ENCODE measurements at places on chromosomes 3 and 15.

GRCh38 chr15:99729920-99730319 lies 3.3 kb downstream of the LYSMD4 start:
- DNase-seq, result no peak

DNA sequence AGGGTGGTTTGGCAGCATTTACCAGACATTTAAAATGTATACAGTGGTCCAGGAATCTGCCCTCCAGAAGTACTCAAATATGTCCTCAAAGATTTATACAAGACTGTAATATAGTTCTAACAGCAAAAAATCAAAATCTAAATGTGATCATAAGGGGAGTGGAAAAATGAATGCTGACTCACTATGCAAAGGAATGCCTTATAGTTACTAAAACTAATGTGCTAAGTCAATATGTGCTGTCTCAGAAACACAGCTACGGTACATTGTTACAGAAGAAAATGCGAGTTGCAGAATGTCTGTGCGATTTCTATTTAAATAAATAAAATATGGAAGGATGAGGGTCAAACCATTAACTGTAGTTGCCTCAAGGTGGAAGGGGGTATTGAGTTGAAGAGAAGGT lies 230.1 kb upstream of the UBE2E1 start:
- DNase-seq, result no peak

DNA sequence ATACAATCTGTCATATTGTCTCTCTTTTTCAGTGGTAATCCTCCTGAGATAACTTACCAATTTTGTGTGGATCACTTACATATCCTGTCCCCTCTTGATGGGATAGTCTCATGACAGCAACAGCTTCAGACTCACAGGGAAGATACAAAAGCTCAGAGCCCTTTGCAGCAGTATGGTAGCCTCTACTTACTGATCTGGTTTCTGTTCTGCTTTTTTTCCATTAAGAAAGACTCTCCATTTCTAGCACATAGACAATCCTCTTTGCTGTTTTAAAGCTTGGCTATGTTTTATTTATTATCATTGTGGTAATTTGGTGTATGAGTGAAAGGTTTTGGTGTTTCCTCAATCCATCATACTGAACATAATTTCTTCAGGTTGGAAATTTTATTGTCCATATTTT lies 25.4 kb upstream of the SOX14 start:
- no peak for DNase-seq

- no peak for DNase-seq
Observed at GRCh38 chr3:67048067-67048714, 50.1 kb downstream of the KBTBD8 start.

- DNase-seq, result no peak
Observed at GRCh38 chr15:58558777-58559176, 127.0 kb downstream of the LIPC start.

DNA sequence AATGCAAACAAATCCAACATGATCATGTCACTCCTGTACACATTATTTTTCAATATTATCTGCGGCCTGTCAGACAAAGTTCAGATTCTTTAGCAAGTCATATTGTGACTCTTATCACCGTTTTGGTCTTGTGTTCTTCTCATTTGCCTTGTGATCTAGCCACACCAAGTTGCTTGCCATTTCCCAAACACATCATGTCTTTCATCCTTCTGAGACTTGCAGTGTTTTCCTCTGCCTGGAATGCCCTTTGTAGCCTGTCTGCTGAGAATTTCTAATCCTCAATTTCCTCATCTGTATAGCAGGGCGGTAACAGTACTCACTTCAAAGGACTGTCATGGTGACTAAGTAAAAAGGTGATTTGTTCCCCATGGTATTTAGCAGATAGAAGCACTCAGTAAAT lies 135.0 kb downstream of the GREM1 start:
- DNase-seq, result no peak

- no peak for DNase-seq
Observed at GRCh38 chr3:37991823-37992222, 1.2 kb downstream of the VILL start.

GRCh38 chr3:151075869-151076562 lies 9.4 kb upstream of the MED12L start:
- no peak for DNase-seq

- DNase-seq, result no peak
Observed at GRCh38 chr15:101258238-101259144, 6.6 kb upstream of the CHSY1 start.

GRCh38 chr3:188349351-188349901 lies 195.5 kb downstream of the LPP start:
- no peak for DNase-seq

- DNase-seq, result no peak
Observed at GRCh38 chr3:166685246-166685645, 694.9 kb downstream of the ZBBX start.

DNA sequence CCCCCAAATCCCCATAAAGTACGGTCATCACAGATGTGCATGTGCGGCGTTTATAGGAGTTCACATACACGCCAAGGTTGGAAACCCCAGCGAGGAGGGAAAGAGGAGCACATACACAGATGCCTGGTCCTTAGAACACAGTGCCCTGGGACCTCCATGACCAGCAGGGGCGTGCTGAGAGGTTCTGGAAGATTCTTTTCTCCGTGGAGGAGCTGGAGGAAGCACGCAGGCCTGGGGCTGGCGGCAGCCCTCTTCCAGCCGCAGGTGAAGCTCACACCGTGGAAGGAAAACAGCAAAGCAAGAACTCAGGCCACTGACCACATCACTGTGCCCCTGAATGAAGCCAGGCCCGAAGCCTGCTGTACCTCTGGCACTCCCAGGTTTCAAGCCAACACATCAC lies 61.0 kb upstream of the SEC61A1 start:
- DNase-seq, result no peak

GRCh38 chr3:131356006-131356595 lies 25.5 kb upstream of the NUDT16 start:
- no peak for DNase-seq

DNA sequence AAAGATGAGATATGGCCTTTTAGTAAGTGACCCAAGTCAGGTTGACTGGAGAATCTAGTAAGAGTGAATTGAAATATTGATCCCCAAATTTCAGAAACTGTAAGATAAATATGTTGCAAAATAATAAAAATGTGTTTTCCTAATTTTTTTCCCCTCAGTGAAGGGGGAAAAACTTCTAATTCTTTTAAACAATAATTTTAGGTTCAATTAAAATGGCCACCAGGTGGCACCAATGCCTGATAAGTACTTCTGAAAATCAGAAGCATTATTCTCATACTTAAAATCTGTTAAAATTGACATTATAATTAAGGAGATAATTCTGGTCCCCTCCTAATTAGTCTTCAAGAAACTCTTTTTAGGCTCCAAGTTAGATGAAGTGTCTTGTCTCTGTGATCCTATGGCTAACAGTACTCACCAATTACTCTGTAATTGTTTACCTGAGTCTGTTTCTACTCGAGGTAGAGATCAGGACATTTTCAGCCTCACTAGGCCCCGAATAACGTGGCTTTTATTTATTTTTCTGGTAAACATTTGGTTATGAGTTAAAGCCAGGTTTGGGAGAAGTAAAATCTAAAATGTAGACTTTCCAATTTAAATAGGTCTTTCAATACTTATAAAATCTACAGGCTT lies 52.6 kb downstream of the NMD3 start:
- DNase-seq, result no peak

DNA sequence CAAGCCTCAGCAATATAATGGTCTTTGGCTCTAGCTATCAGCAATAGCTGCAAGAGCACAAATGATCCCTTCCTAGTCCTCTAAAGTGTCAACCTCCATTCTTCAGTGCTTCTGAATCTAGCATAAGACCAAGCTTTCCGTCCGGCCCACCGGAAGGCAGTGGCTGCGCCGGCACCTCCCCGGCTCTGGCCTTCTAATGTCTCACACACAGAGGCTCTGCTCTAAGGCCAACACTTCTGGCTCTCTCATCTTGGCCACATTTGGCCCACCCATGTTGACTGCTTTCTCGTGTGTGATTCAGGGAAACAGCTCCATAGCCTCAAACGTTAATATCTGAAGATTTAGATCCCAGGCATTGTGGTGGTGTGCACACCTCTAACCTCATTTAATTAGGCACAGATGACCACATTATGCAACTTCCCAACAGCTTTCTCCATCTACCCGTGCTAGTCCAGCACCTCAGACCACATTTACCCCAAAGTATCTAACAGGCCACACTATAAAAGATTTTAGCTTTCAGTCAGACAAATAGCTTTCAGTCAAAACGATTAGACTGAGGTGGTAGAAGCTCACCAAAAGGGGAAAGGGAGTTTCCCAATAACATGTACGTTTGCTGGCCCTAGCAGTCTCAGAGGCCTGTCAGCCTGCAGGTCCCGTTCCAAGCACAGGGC lies 19.3 kb downstream of the SLC51A start:
- no peak for DNase-seq

GRCh38 chr3:111863942-111864694 lies 5.1 kb downstream of the PHLDB2 start:
- no peak for DNase-seq

GRCh38 chr3:168044049-168044448 lies 51.7 kb downstream of the GOLIM4 start:
- DNase-seq, result no peak

GRCh38 chr3:23594066-23594465 lies 211.7 kb upstream of the UBE2E1 start:
- no peak for DNase-seq

DNA sequence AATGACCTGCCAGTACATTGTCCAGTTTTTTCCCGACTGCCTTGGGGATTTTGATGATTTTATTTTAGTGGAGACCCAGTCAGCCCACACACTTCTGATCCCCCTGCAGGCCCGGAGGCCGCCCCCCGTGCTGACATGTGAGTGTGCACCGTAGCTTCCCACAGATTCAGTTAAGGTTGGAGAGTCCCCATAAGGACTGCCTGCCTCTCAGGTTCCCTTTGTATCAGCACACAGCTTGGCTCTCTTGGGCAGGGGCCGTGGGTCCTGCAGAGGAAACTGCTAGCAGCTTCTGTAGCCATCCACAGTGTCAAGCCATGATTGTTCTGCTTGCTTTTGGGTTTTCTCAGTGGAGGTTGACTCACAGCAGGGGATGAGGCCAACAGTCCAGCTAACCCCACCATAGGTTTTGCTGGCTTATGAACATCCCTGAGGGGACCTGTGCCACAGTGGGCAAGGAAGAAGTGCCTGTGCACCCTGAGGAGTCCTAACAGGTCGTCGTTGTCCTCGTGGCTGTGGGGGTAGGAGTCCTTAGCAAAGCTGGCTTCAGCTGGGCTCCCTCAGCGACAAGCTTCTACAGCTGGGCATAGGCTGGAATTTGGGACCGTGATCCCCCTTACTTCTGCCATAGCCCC lies 46.4 kb downstream of the DLEC1 start:
- no peak for DNase-seq

- DNase-seq, result no peak
Observed at GRCh38 chr3:34141841-34142337, 343.5 kb downstream of the PDCD6IP start.

GRCh38 chr15:57215881-57216280 lies 160.4 kb upstream of the CGNL1 start:
- DNase-seq, result no peak

GRCh38 chr15:70375006-70375431 lies 277.3 kb upstream of the TLE3 start:
- DNase-seq, result no peak

- DNase-seq, result no peak
Observed at GRCh38 chr3:47678446-47679338, 100.0 kb upstream of the CSPG5 start.

GRCh38 chr15:33964665-33965040 lies 3.6 kb upstream of the CHRM5 start:
- DNase-seq, result no peak

GRCh38 chr3:150218236-150218635 lies 189.9 kb upstream of the TSC22D2 start:
- no peak for DNase-seq

GRCh38 chr3:34361921-34362320 lies 563.5 kb downstream of the PDCD6IP start:
- no peak for DNase-seq

DNA sequence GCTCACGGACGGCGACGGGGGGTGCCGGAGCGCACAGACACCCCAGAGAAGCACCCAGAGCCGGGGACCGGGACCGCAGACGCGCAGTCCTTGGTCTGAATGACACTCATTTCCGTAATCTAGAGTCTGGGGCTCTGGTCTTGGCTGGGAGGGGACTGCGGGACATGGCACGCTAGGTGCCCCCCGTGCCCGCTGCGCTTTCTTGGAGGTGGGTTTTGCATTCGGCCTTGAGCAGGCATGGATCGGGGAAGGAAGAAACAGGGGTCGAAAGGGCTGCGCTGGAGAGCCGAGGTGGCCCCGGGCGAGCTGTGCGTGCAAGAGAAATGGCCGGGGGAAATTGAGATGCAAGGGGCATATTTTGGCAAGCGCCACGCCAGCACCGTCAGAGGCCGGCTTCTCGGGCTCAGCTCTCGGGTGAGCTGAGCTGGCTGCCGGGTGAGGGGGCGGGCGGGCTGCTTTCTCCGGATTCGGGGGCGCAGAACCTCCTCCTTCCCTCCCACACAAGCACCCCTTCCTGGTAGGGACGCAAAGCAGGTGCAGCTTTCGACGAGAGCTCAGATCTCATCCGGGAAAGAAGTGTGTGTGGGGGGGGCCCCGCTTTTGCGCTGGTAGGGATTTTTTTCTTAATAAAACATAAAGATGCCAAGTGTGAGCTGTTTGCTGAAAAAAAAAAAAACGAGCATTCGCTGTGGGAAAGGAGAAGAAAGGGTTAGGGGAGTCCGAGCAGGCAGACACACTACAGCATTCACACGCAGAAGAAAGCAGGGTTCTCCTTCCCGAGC lies 963 bp upstream of the NTRK3 start:
- no peak for DNase-seq

- DNase-seq, result no peak
Observed at GRCh38 chr15:64455961-64456371, 4.4 kb upstream of the ZNF609 start.

GRCh38 chr15:51198701-51199232 lies 104.1 kb upstream of the TNFAIP8L3 start:
- no peak for DNase-seq

- no peak for DNase-seq
Observed at GRCh38 chr15:82313446-82313845, 35.8 kb downstream of the GOLGA6L10 start.

DNA sequence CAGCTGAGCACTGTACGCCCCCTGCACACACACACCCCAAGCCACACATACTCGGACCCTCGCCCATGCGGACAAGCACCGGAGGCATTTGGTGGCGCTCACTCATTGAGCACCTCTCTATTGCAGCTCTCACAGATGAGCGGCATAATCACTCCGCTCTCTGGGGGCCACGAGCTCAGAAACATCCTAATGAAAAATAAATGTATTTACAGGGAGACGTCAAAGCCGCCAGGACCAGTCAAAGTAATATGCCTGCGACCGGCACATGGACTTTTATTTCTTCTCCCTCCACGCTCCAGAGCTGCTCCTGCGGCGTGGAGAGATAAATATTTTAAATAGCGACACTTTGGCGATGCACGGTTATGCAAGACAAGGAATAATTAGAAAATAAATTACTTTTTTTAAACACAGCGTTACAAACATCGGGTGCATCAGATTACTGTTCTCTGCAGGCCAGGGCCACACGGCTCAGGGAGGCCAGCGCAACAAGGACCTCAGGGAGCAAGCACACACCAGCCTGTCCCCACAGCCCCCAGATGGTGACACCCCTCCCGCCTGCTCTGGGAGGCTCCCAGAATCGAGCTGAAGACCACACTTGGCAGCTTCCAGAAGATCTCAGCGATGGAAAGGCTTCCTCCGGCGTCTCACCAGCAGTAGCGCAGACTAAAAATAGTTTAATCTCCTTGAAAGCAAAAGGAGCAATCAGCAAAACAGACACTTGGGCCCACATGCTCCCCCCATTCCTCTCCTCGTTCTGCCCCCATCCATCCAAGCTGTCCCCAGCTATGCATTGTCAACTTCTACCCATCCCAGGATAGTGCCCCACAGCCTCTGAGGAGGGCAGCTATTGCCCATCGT lies 48.0 kb downstream of the CACNA2D2 start:
- no peak for DNase-seq

Data from 8988T (cell line).